ENCODE measurements at places on chromosomes 16 and 17.

GRCh38 chr16:56161658-56162057 lies 29.6 kb upstream of the GNAO1 start:
- no peak for DNase-seq

DNA sequence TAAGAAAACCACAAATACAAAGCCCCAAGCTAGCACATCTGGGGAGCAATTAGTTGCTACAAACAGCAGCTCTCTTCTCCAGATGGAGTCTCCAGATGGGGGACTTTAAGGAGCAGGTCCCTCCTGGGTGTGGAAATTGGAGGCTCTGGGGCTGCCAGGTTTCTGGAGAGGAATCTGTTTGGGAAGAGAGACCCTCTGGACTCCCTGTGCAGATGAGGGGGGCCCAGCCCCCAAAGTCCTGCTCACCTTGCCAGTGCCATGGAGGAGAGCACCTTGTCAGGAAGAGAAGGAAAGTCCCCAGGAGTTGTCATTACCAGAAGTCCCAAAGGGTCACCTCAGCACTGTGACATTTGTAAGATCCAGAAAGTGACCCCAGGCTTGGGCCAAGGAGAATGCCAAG lies 14.8 kb downstream of the TEKT5 start:
- DNase-seq, result no peak

DNA sequence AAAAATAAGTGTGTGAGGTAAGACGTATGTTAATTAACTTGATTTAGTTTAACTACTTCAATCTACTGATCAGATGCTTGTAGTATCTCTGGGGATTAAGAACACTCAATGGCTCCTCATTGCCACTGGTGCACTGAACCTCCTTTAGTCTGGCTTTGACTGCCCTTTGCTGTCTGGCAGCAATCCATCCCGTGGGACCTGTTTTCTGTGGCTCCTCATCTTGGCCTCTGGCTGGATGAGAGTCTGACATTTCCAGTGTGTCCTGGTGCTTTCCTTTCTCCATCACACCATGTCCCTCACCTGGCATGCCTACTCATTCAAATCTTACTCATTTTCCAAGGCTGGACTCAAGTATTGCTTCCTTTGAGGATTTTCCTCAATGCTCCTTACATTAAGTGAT lies 212.2 kb downstream of the CA10 start:
- no peak for DNase-seq

DNA sequence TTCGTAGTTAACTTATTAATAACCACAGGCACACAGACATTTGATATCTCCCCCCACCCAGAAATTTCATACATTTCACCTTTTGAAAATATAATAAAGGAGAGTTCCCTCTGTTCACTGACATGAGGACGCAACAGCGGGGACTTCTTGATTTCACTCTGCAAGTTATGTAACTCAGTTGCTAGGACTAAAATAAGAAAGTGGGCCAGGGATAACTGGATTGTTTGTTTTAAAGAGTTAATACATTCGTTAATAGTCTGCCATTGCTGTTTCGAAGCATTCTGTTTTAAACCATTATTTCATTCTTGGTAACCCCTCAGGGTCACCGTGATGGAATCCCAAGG lies 1.2 kb downstream of the RHOT1 start:
- DNase-seq, result no peak

DNA sequence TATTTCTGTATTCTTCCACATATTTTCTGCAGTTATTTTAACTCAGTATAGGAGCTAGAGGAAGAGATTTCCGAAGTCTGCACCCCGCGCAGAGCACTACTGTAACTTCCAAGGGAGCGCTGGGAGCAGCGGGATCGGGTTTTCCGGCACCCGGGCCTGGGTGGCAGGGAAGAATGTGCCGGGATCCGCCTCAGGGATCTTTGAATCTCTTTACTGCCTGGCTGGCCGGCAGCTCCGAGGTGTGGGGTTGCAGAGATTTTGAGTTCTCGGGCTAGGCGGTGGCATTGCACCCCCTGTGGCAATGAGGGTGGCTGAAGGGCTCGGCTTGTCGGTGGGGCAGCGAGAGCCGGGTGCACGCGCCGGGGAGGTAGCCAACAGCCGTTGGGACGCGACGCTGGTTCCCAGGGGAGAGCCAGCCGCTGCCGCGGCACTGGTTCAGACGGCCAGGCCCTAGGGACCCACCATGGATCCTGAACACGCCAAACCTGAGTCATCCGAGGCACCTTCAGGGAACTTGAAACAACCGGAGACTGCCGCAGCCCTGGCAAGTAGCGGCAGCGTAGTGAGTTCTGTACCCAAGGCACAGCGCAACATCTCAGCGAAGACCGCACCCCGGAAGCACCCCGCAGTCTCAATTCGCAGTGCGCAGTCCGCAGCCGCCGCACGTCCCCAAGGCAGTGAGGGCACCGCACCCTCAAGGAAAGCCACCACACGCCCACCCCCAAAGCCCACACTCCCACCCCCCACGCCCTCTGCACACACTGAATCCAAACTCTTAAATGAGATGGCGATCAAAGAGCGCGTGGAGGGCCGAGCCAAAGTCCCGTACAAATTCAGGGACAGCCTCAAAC lies at the start of gene CMTM1:
CMTM1 (plus strand) TSS at position 389 of the 851 bp plus-strand sequence; CDS start at position 464, 75 bp downstream.
- no peak for DNase-seq

GRCh38 chr16:31451681-31452351 lies 7.5 kb upstream of the ARMC5 start:
- DNase-seq, result no peak

DNA sequence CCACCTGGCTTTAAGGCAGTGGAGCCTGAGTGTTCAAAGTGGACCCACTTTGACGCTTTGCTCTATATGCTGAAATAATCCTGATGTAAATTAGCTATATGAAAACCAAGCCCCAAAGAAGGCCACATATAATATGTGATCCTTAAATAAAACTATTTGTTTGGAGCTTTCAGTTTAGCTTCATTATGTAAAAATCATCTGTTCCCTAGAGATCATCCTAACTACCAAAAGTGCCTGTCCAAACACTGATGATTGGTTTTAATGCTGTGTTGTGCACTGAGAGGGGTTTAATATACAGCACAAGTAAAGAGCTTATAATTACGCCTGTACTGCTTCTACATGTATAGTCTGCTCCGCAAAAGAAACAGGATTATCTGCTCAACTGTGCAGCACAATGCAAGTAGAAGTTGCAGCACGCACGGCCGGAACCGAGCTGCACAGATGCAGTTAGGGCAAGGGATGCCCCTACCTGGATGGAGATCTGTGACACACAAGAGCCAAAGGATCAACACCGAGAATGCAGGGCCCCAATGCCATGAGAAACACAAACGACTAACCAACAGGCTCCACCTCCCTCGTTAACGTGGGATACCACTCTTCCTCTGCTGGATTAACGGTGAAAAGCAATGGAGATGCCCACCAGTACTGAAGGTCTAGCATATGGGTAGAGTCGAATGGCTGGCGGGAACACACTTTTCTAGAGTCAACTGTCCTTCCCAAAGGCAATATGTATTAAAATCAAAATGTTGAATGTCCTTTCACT lies 20.5 kb downstream of the USP7 start:
- DNase-seq, result no peak

DNA sequence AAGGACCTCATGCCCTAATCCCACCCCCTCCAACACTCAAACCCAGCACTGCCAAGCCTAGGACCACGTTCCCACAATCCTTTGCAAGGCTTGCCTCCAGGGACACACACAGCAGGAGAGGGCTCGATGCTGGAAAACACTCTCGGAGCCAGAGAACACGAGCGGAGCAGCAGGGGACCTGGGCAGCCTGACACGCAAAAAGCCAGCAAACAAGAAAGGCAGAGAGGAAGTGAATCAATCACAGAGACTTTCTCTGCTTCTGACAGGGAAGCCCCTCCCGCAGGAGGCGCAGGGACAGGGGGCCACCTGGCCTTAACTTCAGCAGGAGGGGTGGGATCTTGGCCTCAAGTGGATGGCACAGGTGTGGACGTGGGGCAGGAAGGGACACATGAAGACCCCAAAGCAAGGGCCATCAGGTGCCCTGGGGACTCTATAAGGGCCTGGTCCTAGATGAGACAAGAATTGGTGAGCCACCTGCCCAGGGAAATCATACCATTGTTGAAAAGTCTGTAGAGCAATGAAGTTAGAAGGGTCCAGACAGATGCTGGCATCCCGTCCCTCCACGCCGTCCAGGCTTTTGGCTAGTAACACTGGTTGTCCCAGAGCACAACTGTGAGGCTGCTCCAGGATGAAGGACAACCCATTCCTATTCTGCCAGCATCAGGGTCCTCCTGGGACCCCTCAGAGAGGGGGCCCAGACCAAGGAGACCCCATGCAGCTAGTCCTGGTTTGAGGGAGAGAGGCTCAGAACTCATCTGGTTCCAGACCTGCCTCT lies 2.2 kb downstream of the SDK2 start:
- DNase-seq, result no peak

- DNase-seq, result no peak
These were observed 164.1 kb downstream of the CDH8 start for GRCh38 chr16:61871837-61872777.

GRCh38 chr17:77756846-77757560 lies 201.5 kb upstream of the TNRC6C start:
- no peak for DNase-seq

DNA sequence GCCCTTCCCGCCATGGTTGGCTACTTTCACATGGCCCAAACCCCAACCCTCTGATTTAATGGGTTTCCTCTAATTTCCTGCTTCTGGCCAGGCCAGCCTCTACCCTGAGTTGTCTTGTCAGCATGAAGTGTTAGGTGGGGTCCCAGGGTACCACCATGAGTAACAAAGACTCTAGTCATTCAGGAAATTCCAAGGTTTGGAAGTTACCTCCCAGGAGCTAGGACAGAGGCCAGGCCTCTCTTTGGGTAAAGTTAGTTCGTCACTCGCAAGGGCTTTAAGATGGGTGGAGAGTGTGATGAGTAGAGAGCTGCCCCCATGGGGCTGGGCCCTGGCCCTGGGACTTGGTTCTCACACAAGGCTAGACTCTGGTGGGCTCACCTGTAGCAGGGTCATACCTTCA lies 54.6 kb downstream of the PLD6 start:
- no peak for DNase-seq

GRCh38 chr17:64200080-64201032 lies 62.7 kb downstream of the TEX2 start:
- no peak for DNase-seq

DNA sequence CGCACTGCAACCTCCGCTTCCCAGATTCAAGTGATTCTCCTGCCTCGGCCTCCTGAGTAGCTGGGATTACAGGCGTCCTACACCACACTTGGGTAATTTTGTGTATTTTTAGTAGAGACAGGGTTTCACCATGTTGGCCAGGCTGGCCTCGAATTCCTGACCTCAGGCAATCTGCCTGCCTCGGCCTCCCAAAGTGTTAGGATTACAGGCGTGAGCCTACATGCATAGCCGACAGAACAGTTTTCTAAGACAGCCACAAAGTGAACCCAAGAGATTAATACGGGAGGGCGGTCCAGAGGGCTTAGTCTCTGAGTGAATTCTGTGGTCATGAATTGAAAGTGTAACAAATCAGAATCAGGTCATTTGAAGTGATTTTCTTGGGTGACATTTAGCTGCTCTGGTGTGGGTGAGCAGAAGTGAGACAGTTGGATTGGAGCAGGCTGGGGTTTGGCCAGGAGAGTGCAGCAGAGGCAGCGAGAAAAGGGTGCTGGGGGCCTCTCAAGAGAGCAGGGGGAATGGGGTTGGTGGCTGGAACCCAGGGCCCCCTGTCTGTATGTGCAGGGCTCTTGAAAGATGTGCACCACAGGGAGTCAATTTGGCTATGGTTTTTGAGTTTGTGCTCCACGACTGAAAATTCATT lies 231.4 kb upstream of the WSCD1 start:
- DNase-seq, result no peak

- DNase-seq, result no peak
These were observed 109.6 kb upstream of the GOT2 start for GRCh38 chr16:58843675-58844074.

DNA sequence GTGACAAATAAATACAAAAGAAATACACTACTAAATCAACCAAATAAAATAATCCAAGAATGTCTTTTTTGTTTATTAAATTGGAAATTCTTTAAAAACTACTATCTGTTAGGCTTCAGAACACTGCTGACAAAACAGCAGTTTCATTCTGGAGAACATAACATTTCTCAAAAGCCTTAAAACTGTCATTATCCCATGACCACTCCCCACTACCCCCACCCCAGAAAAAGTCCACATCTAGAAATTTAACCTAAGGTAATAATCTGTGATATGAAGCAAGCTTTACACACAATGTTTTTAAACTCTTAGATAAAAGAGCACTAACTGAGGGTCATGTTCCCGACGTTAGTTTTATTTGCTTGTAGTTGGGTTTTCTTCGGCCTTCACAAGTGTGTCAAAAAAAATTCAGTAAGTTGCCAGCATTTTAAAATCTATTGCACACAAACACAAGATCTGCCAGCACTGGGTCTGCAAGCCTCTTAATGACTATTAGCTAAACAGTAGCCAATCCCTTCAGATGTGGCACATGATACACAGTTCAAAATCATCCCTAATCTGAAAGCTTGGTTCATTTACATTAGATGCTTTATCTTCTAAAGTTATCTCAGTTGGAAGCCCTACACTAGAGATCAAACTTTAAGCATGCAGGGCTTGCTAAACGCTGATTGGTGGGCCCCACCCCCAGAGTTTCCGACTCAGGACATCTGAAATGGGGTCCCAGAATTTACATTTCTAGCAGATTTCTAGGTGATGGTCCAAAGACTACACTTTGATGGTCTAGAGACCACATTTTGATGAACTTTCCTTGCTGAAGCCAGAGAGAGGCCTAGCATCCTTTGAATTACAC lies 75.2 kb downstream of the KANSL1 start:
- no peak for DNase-seq

GRCh38 chr17:79046916-79047280 lies 22.9 kb downstream of the C1QTNF1 start:
- no peak for DNase-seq

GRCh38 chr16:74034862-74035261 lies 261.8 kb upstream of the PSMD7 start:
- DNase-seq, result no peak

DNA sequence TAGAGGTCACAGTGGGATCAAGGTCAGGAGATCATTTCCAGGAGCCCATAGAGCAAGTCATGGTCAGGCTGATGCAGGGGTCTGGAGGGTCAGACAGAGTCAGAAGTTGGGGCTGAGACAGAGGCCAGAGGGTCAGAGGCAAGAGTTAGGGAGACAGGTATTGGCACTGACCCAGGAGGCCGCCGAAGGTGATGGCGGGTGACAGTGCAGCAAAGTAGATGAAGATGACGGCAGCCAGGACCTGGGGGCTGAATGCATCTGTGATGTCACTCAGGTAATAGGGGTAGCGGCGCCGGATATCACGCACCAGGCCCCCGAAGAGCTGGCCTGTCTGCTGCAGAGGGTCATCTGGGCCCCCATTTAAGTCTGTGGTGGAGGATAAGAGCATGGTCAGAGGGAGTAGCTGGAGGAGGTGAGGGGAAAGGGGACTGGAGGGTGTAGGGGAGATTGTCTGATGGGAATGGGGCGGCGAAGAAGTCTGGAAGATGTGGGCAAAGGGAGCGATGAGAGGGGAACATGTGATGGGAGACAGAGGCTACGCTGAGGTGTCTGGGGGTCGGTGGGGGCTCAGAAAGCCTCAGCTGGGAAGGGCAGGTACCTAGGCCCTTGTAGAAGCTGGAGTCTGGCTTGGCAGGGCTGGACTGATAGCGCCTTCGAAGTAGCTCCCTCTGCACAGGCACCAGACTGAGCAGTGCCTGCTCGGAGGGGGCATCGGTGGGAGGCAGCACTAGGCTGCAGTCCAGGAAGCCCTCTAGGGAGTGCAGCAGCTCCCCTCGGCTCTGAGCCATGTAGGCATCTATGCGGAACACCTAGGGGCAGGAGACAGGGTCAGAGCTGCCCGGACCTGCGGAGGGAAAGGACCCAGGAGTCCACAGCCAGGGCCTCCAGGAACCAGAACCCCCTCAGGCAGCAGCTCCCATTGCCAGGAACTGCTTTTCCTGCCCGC lies 9.8 kb downstream of the SLC4A1 start:
- DNase-seq, result no peak

- no peak for DNase-seq
These were observed 6.8 kb upstream of the ACSM1 start for GRCh38 chr16:20704281-20704680.

All from activated CD4-positive, alpha-beta T cell treated with anti-CD3 and anti-CD28 coated beads for 24 hours (primary cell).